A549 (cell line): ENCODE measurements at places on chromosomes 7 and 10. TPM values are rescaled to one million over a fixed set of nuclear protein-coding genes. Genes with fewer than 3 reads are reported as not detected.
A peak's percentile ranks its signal among the peaks of the same experiment; 100 is the strongest.

DNA sequence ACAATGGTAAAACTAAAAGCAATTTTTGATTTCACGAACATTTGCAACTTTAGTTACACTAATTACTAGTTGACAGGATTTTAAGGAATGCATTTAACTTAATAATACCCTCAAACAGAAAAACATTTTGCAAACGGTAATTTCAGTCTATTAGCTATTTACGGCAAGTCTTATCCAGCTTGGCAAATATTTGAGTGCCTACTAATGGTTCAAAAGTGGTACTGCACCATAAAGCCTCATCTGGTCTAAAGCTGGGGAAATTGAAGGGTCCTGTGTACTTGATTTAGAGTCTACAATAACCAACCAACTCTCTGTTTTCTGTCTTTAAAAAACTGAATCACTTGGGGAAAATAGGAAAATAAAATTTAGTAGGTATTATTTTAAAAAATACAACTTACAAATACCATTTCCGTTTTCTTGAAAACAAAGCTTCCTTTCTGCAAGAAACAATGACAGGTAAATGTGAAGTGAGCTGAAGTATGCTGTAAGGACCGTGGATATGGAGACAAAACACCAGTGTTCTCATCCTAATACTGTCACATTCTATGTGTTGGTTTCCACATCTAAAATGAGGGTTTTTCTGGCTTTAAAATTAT lies 142.3 kb downstream of the VPS50 start:
- DNase-seq, result peak; percentile 45

- no peak for DNase-seq
Measured at GRCh38 chr10:36885746-36886145, 239.7 kb upstream of the ANKRD30A start.

GRCh38 chr7:64656489-64656888 lies 9.4 kb upstream of the ZNF107 start:
- no peak for DNase-seq

The C10orf67 gene
- 0.05 to 0.12 TPM (median 0.06 TPM) in 3 replicates for polyA plus RNA-seq

The CABCOCO1 gene
- polyA plus RNA-seq, result 0.54 to 0.92 TPM (median 0.77 TPM) in 3 replicates

DNA sequence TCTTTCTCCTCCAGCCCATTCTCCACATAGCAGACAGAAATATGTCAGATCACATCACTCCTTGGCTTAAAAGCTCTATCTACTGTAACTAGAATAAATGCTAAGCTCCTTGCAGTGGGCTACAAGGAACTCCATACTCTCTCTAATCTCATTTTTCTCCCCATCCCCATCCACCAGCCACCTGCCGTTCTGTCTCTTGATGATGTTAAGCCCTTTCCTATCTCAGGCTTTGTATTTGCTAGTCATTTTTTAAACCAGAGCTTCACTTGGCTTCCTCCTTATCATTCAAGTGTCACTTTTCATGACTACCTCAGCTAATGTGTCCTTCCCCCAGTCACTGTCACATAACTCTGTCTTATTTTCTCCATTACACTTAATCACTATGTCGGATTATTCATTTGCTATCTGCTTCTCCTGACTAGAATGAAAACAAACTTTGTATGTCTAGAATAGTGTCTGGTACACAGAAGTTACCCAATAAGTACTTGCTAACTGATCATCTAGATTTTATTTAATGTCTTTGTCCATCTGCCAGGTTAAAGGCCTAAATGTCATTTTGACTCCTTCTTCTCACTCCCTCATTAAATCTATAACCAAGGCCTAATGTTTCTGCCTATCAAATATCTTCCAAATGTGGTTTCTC lies 87.2 kb upstream of the RPA3 start:
- no peak for DNase-seq

DNA sequence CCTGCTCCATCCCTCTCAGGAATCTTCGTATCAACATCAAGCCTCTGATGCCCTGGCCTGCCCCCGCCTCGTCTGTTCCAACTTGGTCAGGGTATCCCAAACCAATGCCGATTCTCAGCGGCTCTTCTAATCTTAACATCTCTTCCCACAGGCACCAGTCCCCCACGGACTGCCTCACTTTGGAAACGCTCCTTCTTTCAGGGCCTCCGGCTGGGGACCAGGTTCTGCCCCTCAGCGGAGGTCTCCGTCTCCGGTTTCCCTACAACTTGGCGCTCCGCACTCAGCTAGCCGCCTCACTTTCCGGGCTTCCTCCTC lies 488 bp downstream of the ABCF2 start:
- no peak for DNase-seq

The CYP2C9 gene
- 0.07 to 0.16 TPM (median 0.12 TPM) in 3 replicates for polyA plus RNA-seq

The MAGI2 gene
- 0.35 to 0.53 TPM (median 0.48 TPM) in 3 replicates for polyA plus RNA-seq

DNA sequence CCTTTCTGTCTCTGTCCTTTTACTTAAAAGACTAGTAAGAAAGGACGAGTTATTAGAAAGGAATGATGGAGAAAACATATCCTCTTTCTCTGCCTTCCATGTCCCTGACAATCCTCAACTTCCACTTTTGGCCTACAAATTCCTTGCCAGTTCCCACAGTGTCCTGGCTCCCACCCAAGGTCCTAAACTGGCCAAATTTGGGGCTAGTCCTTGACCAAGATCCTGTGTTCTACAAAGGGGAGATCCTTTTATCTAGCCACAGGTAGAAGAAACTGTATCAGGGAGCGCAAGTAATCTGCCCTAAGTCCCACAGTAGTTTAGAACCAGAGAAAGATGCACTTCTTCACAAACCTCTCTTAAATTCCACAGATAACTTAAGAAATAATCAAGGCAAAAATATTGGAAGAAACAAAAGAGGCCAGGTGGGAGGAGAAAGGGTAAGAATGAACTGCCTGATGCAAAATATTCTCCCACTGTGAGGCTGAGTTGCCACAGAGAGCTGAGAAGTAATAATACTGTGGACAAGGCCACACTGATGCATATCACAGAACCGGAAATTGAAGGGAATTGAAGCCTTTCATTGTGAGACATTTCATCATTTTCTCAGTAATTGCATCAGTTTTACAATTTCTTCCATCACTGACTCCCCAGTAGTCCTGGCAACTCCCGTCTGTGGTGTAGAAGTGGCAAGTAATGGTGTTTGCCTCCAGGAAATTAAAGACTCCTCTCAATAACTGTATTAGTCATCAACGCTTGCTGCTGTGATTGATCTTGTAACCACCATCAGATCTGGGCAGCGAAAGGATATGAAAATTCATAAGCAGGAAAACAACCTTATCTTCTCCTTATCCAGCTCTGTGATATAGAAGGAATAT lies 47.2 kb downstream of the DNAJC12 start:
- peak; percentile 55 for DNase-seq

GRCh38 chr10:62266611-62267010 lies 2.0 kb downstream of the RTKN2 start:
- DNase-seq, result no peak

- DNase-seq, result no peak
Measured at GRCh38 chr10:75788394-75789205, 357.2 kb downstream of the LRMDA start.

DNA sequence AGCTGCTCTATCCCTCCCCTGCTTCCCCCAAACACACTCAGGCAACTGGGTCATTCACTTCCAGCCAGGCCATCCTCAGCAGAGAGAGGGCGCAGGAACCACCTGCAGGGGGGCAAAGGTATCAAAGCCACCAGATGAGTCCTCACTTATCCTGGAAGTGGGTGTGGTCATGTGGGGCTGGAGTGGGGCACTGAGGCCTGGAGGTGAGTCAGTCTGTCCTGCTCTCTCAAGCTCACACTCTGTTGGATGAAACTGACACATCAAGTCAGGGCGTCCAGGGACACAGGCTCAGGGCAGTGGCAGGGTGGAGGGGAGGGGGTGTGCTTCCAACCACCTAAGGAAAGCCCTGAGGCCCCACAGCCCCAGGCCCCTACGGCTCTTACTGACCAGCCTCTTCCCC lies 8.0 kb upstream of the ELFN1 start:
- DNase-seq, result no peak

DNA sequence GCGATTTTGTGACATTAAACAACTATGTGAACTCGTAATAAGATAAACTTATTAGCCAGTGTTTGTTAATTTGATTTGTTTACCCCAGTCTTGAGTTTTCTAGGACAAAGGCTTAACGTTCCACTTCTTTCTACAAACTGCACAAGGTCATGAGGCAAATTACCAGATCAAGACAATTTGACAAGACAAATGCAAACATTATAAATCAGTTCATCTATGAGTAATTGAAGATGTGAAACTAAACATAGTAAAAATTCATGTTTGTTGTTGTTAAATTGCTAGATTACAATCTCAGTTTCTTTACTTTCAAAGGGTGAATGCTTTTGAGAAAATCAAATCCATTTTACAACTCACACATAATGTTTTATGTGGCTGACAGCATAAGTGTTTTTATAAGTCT lies 13.4 kb upstream of the ZNF804B start:
- no peak for DNase-seq

The HACD1 gene
- polyA plus RNA-seq, result 44.9 to 49.1 TPM (median 48.6 TPM) in 3 replicates

The WEE2 gene
- not detected in 3 replicates for polyA plus RNA-seq

GRCh38 chr7:114539575-114539974 lies 125.0 kb downstream of the FOXP2 start:
- no peak for DNase-seq

DNA sequence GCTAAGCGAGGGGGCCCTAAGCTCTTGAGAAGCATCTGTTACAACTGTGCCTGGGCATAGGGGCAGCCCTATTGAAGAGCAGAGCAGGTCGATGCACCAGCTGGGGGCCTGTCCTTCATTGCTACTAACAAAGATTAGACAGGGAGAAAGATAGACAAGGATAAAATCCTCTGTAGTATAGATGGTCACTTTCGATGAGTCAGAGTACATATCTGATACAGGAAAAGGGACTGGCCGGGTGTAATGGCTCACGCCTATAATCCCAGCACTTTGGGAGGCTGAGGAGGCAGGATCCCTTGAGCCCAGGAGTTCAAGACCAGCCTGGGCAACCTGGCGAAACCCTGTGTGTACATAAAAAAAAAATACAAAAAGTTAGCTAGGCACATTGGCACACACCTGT lies 13.6 kb downstream of the OPTN start:
- DNase-seq, result no peak

DNA sequence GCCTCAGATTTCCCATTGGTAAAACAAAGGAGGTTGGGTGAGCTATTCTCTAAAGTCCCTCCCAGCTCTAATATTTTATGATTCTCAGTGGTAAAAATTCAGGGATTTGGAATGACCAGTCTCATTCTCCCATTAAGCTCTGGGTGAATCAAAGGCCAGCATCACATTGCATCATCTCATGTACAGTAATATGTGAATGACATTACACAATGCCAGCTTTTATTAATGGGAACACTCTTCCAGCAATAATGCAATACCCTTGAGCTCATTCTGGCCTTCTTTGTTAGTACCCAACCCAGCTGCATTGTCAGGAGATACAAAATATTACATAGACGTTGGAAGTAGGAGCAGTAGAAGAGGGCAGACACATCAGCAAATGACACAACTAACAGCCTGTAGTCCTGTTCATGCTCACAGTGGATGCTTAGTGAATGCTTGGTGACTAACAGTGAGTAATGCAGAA lies 100.0 kb upstream of the EGR2 start:
- DNase-seq, result no peak
